ENCODE measurements at places on chromosomes 7 and 10. TPM values are rescaled to one million over a fixed set of nuclear protein-coding genes. Genes with fewer than 3 reads are reported as not detected.

PDGFA gene
- 6.1 TPM for polyA plus RNA-seq

GDF2 gene
- polyA plus RNA-seq = not detected

NUTM2E gene
- 0.10 TPM for polyA plus RNA-seq

DNA sequence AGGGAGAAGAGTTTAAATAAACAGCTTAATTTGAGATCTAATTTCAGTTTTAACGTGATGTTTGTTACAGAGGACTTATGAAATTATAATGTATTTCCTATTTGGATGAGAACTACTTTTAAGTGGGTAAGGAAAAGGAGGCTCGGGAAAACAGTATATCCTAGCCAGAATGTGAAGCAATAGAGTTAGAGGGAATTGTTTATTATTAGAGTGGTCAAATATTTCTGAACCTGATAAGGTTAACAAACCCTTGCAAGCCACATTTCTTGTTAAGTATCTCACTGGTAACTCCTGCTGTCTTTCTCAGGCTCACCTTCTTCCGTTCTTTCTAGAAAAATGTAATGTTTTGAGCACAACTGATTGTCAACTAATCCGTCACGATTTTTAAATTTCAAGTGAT lies 335.1 kb upstream of the MBL2 start:
- no peak for DNase-seq
- H3K36me3 ChIP-seq = no peaks in the 10 kb centered on the region
- no peaks in the 10 kb centered on the region for H3K4me1 ChIP-seq
- no peaks in the 10 kb centered on the region for H3K27me3 ChIP-seq

GRCh38 chr10:81884856-81885255 lies 9.9 kb downstream of the NRG3 start:
- no peak overlapping the region for H3K4me3 ChIP-seq
- DNase-seq = no peak
- no peaks in the 10 kb centered on the region for H3K36me3 ChIP-seq

GRCh38 chr7:101397770-101398324 lies 35.2 kb downstream of the COL26A1 start:
- H3K4me1 ChIP-seq = no peaks in the 10 kb centered on the region
- no peaks in the 10 kb centered on the region for H3K36me3 ChIP-seq
- H3K4me3 ChIP-seq = no peak overlapping the region
- H3K27ac ChIP-seq = no peak overlapping the region
- peaks cover 4% of the 10 kb centered on the region for H3K27me3 ChIP-seq

DNA sequence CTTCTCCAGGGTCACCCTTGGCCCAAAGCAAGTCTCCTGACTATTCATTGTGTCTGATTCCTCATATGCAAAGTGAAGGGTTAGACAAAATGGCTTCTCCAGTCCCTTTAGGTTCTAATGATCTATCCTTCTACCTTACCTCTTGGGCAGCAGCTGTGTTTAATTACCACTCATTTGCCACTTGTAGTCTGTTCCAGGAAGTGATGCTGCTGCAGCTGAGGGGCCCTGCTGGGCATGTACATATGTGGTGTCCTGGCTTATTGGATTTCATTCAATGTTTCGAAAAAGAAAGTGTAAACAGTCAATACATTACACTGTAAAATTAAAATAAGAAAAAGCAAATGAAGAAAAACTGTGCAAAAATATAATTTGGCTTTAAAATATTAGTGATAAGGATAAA lies 36.6 kb downstream of the SCIN start:
- H3K4me3 ChIP-seq = no peak overlapping the region
- no peaks in the 10 kb centered on the region for H3K27me3 ChIP-seq
- DNase-seq = no peak
- no peaks in the 10 kb centered on the region for H3K36me3 ChIP-seq
- no peaks in the 10 kb centered on the region for H3K4me1 ChIP-seq
- no peak overlapping the region for H3K27ac ChIP-seq

- no peak overlapping the region for H3K27ac ChIP-seq
- DNase-seq = no peak
- H3K4me3 ChIP-seq = no peak overlapping the region
Measured at GRCh38 chr7:141039376-141039775, 24.6 kb upstream of the MRPS33 start.

- no peak overlapping the region for H3K27ac ChIP-seq
- DNase-seq = no peak
Measured at GRCh38 chr10:101224910-101225823, 4.1 kb downstream of the LBX1 start.

DNA sequence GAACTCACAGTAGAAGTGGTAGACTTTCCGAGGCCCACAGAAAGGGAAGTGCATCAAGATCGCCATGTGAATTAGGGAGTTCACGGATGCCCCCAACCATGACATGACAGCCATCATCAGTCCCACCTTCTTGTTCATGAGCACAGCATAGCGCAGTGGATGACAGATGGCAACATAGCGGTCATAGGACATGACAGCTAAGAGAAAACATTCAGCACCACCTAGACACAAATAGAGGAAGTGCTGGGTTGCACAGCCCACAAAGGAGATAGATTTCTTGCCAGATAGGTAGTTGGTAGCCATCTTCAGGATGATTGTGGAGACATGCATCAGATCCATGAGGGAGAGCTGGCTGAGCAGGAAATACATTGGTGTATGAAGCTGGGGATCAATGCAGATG lies 342 bp downstream of the OR2AE1 start:
- no peaks in the 10 kb centered on the region for H3K27me3 ChIP-seq
- H3K4me1 ChIP-seq = no peaks in the 10 kb centered on the region
- DNase-seq = no peak
- H3K4me3 ChIP-seq = no peak overlapping the region
- H3K36me3 ChIP-seq = no peaks in the 10 kb centered on the region

Data from spleen (tissue), 13 donors.